Stromal cell of bone marrow (primary cell): ENCODE measurements at places on chromosomes 4 and X.

DNA sequence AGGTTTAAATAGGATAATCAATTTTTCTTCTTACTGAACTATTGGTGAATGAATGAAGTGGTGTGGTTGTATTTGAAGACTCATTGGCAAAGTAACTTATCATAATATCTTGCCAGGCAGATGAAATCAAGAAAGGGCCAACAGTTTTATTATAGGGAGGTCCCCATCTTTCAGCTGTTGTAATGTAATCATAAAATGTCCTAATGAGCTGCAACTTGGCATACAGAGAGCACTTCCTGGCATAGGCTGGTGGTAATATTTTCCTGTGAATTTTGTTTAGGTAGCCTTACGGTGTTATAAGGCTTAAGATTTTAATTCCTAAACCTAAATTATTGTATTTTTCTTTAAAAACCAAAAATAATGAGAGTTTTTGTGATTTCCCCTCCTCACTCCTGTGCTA, 17.5 kb downstream of the FHIP1A start:
- no peak for DNase-seq

DNA sequence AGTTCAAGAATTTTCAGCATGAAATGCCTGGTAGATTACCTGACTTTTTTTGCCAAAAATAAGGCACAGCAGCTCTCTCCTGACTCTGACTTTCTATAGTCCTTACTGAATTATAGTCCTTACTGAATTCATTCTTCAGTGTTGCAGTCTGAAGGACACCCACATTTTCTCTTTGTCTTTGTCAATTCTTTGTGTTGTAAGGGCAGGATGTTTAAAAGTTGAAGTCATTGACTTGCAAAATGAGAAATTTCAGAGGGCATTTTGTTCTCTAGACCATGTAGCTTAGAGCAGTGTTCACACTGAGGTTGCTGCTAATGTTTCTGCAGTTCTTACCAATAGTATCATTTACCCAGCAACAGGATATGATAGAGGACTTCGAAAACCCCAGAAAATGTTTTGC, 168.0 kb downstream of the SOWAHB start:
- DNase-seq, result no peak

DNA sequence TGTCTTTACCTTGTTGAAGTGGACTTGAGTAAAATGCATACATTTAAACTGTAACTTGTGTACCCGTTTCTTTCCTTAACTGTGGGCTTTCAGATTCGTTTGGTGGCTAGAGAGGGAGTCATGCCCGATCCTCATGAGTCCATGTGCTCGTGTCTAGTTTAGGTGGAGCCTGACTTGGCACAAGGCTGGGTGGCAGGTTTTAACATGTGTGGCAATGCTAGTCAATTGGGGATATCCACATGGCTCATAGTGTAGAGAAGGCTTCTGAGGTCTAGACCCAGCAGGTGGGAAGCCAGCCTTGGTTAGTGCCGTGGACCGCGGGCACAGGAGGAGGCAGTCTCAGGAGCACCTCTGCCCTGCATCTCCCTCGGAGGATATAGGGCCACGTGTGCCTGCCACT, 48.5 kb upstream of the CLCN4 start:
- DNase-seq, result no peak

GRCh38 chr4:87116231-87116630, 104.2 kb downstream of the KLHL8 start:
- DNase-seq, result peak; percentile 40

GRCh38 chrX:105265093-105265492, 44.6 kb upstream of the TEX13A start:
- no peak for DNase-seq

GRCh38 chrX:40012868-40013265, 84.9 kb downstream of the BCOR start:
- DNase-seq, result peak; percentile 12

- DNase-seq, result no peak
Observed at GRCh38 chr4:82381661-82382296, 8.0 kb upstream of the HNRNPD start.

DNA sequence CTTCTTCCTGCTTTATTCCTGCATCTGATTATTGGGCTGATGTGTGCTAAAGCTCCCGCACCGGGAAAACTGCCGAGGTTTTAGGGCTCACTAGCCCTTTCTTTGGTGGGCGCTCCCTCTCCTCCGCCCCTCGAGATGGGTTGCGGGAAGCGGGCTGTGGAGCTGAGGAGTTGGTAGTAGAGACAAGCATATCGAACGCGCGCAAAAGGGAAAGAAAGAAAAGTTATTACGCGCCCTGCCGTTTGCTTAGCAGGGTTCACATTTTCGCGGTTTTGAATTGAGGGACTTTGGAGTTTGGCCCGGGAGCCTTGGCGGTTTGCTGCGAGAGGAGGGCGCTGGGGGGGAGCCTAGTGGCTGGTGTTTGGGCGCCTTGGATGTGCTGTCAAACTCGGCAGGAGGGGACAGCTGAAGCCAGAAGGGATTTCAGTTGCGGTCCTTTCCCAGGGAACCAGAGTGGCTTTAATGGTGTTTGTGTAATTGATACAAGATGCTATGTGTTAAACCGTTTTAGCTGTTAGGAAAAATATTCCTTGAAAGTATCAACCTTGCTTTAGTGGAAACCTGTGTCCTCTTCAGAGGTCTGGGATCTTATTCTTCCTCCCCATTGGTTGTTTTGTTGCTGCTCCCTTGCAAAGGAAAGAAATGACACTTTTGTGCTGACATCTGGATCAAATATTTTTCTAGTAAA, 1.1 kb downstream of the GAB1 start:
- no peak for DNase-seq

- DNase-seq, result no peak
Observed at GRCh38 chrX:41946989-41947612, 23.7 kb upstream of the CASK start.

GRCh38 chrX:45765281-45765680, 564.6 kb upstream of the DIPK2B start:
- DNase-seq, result no peak

DNA sequence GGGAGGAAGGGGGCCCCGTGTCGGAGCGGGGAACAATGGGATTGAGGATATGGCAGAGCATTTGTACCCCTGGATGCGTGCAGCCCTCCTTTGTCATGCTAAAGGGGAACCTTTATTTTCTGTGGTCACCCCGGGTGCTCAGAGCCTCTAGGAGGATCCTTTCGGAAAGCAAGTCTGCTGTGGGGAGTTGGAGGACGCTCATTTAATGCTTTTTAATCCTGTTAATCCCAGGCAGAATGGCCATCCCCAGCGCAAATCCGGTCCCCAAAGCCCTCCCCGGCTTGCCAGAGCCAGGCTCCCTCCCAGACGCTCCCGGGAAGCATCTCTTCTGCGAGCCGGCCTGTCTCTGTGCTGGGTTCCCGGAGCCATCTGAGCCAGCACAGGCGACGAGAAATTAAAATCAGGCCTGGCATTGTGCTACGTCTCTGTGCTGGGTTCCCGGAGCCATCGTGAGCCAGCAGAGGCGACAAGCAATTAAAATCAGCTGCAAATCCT, 113.2 kb upstream of the PPP2R3B start:
- DNase-seq, result no peak

GRCh38 chrX:115449742-115450141, 111.2 kb upstream of the PLS3 start:
- no peak for DNase-seq

DNA sequence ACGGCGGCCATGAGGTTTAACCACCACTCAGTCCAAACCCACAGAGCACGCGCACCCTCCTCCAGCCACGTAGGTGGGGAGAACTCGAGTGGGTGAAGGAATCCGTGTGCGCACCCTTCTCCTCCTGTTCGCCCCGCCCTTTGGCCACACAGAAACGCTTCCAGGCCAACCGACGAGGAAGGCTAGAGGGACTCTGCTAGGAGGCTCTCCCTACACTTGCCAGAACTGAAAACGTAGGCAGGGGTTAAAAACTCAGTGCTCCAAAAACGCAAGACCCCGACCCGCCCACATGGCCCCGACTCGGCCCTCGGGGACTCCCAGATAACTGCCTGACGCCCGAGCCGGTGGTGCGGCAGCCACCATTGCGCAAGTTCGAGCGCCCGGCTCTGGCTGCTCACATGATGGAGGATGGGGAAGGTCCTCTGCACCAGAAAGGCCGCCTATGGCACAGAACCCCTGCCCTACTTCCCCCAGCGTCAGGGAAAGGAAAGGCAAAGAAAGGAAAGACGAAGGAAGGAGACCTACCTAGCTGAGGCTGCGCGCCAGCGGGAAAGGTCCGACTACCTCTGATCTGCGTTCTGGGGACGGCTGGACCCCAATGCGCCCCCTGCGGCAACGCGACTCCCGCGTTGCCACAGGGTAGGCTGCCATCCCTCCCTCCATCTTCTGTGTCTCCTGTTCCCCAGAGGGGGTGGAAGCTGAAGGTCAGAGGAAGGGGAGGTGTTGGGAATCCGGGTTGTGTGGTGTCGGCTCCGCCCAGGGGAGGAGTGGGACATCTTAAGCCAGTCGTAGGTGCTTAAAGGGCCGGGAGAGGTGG, 201.9 kb upstream of the AGTR2 start:
- DNase-seq, result no peak

- no peak for DNase-seq
Observed at GRCh38 chr4:108053251-108053711, 63.6 kb downstream of the HADH start.

- DNase-seq, result no peak
Observed at GRCh38 chrX:153948002-153948466, 3.6 kb upstream of the RENBP start.

DNA sequence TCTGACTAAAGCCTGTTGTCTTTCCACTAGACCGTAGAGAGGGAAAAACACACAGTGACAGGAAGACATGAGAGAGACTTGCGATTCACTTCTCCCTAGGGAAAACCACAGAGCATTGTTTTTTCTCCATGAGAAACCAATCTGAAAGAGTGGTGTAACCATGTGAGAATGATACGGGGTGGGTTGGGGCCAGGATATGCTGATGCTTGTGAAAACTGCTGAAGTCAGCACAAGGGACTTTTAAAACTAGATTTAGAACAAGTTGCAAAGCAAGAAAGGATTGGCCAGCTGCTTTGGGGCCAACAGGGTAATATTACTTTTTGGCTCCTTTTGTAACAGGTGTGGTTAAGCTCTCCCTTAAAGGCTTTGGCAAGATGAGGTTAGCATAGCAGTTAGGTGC, 66.1 kb downstream of the NHSL2 start:
- no peak for DNase-seq

GRCh38 chr4:166078955-166079354, 205.9 kb downstream of the TLL1 start:
- peak; percentile 2 for DNase-seq
